ENCODE measurements at places on chromosomes 4 and X.

GRCh38 chrX:85031505-85031904 lies 27.8 kb downstream of the APOOL start:
- DNase-seq: no peak

GRCh38 chrX:21708116-21708515 lies 49.8 kb downstream of the SMPX start:
- DNase-seq: no peak

DNA sequence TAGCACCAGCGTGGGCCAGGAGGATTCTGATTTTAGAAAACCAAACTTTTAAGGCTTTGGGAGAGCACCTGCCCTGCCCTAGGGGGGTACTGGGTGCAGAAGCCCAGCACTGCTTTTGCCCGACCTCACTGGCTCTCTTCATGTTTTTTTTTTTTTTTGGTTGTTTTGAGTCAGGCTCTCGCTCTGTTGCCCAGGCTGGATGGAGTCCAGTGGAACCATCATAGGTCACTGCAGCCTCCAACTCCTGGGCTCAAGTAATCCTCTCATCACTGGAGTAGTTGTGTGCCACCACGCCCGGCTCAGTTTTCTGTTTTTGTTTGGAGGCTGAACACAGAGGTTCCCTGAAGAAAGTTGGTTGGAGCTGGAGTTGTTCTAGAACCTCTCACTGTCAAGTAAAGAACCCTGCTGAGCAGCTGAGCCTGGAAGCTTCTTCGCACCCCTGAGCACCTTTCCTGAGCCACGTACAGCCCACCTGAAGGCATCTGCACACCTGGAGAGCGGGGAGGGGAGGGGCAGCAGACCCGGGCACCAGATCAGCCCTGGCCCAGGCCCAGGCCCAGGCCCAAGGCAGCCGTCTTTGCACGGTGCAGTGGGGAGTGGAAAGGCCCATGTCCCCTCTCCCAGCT lies 49.5 kb downstream of the SHROOM2 start:
- no peak for DNase-seq

- DNase-seq: no peak
These were observed 5.0 kb downstream of the NAF1 start for GRCh38 chr4:163161536-163162205.

- DNase-seq: no peak
These were observed 62.3 kb downstream of the STAG2 start for GRCh38 chrX:124023838-124024238.

GRCh38 chrX:130994671-130995070 lies 63.5 kb upstream of the ARHGAP36 start:
- DNase-seq: no peak

DNA sequence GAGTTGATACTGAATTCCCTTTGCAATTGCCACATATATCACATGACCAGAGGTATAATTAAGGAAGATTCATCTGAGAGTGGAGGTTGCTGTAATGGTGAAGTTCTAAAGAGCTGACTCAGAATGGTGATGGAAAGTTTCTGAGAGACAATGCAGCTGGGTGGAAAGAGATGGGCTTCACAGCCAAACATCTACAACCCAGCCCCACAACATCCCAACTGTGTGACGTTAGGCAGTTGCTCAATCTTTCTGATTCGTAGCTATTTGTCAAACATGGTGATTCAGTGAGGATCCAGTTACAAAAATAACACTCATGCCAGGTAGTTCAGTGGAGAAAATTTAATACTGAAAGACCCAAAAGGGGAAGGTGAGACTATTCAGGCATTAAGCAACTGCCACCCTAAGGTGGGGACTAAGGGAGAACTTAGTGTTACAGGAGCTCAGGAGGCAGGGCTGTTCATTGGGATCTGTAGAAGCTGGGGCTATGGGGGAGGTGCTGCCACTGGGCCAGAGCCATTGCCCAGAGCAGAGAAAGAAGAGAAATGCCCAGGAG lies 6.9 kb upstream of the AFF1 start:
- DNase-seq: no peak

- no peak for DNase-seq
These were observed 42.3 kb downstream of the QRFPR start for GRCh38 chr4:121338518-121338917.

DNA sequence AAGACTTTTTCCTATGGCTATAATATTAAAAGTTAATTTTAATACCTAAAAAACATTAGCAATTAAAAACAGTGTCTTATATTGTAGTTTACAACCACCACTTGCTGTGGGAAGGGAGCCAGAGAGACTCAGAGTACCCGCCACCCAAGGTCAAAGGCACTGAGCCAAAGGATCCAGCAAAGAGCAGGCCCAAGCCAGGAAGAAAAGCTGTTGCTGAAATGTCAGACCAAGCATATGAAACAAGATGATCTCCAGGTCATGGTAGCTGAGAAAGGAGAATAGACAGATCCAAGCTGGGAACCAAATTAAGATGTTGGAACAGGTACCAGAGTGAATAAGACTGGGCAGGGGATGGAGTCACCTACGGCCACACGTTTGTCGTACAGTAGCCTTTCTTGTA lies 18.8 kb upstream of the ATOH1 start:
- DNase-seq: no peak

DNA sequence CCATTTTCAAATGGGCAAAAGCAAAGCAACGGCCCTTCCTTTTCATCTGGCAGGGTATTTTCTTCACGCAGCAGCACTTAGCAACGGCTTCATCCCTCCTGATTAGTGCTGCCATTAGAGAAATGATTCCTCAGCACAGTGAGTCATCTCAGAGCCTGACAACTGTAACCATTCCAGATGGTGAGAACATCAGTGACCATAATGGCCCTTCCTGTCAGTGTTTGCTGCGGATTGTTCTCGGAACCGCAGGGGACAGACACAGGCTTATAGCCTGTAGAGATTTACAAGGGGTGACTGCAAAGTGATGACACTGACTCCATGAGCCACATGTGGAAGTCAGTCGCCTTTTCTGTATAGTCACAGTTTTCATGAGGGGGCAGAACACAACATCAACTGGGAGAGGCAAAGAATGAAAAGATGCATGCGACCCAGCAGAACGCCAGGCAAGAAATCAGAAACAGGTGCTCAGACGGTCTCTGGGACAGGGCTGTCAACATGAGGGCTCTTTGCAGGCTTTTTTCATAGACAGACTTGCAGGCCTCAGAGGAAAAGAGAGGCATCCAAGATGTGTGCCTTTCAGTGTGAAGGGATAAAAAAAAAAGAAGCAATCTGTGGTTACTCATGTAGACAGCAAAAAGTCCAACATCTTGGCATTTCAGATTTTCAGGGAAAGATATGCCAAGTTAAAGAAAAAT lies 69.9 kb upstream of the FBXW7 start:
- DNase-seq: no peak

- no peak for DNase-seq
These were observed 161.5 kb downstream of the SOWAHB start for GRCh38 chr4:76736414-76736813.

GRCh38 chr4:41320278-41320677 lies 63.5 kb downstream of the UCHL1 start:
- no peak for DNase-seq

DNA sequence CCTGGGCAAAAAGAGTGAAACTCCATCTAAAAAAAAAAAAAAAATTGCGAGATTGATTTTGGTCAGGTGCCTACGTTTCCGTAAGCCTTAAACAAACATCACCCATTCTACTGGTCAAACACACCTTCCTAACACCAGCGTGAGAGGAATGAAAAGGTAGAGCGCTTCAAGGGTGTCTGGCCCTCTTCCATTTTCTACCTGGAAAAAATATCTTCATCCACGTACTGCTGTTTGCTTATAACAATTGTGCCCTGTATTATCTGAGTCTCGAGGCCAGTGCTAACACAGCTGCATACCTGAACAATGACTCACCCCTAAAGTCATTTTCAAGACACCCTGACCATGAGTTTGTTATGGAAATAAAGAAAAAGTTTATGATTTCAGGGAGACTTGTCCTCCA lies 13.9 kb downstream of the TMSB4X start:
- DNase-seq: no peak

- DNase-seq: no peak
These were observed 30.6 kb upstream of the IL9R start for GRCh38 chrX:155966876-155967275.

DNA sequence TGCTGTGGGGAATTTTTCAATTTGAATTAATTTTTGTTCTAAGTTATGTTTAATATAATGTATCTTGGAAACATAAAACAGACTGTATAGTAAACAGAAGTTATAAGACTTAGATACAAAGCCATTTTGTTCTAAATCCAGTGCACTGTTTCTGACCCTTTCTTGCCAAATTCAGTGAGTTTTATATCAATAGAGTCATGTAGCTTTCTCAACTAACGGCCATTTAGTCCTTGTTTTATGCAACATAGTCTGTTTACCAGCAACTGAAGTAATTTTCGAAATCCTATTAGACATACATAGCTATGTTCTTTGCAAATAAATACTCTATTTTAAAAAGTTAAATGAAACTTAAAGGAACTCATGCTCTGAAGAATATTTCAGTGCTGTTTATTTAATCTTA lies 242.8 kb downstream of the ADGRL3 start:
- DNase-seq: no peak

DNA sequence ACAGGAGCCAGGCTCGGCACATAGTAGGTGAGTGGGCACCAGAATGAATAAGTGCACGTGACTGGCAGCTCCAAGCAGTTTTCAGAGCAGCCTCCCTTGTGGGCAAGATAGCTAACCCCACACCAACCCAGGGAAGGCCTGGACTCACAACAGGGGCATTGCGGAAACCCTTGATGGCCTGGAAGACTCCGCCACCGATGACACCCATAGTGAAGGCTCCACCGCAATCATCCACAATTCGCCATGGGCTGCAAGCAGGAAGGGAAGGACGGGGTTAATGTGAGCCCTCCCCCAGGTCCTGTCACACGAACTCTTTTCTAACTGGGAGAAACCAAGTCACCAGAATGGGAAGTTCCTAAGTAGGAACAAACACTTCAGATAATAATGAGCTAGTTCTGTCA lies 957 bp downstream of the TIMM17B start:
- DNase-seq: no peak

GRCh38 chr4:79025170-79025569 lies 85.9 kb upstream of the PAQR3 start:
- DNase-seq: no peak

DNA sequence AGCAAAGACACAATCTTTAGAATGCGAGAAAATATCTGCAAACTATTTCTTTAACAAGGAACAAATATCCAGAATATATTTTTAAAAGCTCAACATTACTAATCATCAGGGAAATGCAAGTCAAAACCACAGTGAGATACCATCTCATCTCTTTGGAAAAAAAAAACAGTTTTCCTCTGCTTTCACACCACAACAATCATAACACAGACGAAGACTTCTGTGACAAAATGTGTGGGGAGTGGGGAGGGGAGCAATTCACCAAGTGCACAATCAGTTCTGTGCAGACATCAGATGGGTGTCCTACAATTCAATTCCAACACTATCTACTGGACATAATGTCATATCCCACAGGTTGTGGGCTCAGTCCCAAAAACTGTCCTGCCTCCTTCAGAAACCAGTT lies 293.2 kb upstream of the SLC7A11 start:
- no peak for DNase-seq

- DNase-seq: no peak
These were observed 29.6 kb upstream of the KCNE5 start for GRCh38 chrX:109654516-109655109.

GRCh38 chr4:128384091-128384520 lies 96.5 kb upstream of the PGRMC2 start:
- no peak for DNase-seq

DNA sequence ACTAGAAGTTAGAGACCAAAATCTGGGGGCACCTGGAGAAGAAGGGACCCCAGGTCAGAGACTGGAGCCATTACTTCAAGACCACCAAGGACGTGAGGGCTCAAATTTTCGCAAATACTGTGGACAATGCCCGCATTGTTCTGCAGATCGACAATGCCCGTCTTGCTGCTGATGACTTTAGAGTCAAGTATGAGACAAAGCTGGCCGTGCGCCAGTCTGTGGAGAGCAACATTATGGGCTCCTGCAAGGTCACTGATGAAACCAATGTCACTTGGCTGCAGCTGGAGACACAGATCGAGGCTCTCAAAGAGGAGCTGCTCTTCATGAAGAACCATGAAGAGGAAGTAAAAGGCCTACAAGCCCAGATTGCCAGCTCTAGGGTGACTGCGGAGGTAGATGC lies 101.2 kb downstream of the NCAPG start:
- no peak for DNase-seq

DNA sequence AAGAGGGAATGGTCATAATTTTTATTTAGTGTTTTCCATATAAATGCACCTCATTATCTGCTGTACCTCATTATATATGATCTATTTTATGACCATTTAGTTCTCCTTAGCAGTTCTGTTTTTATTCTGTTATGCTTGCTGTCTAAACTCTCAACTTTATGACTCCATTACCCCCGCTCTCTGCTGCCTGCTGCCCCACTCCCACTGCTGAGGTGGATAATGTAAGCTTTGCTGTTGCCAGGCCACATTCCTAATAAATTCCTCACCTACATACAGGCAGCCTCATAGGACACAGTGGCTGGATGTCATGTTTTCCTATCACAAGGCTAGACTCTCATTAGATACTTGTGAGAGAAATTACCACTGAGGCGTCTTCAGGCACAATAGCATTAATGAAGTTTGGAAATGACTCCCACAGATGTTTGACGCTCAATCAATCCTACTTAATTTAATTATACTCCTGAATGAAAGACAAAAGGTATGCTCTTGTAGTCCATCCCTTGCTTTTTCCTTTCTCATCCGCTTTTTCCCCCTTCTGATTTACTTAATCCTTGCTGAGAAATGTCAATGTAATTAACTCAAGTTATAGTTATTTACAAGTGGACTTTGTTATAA lies 497.5 kb upstream of the IGFBP7 start:
- DNase-seq: peak; percentile 18

GRCh38 chr4:60313611-60314178 lies 886.4 kb upstream of the ADGRL3 start:
- DNase-seq: no peak

- no peak for DNase-seq
These were observed 124.6 kb downstream of the RAP1GDS1 start for GRCh38 chr4:98385831-98386230.

GRCh38 chr4:145921231-145921630 lies 17.4 kb downstream of the ZNF827 start:
- DNase-seq: no peak

GRCh38 chr4:25759101-25759500 lies 103.5 kb downstream of the SLC34A2 start:
- no peak for DNase-seq
